ENCODE measurements at places on chromosomes 4 and X. TPM values are rescaled to one million over a fixed set of nuclear protein-coding genes. Genes with fewer than 3 reads are reported as not detected.

Gene FANCB
- 4.2 TPM for polyA plus RNA-seq

Gene TLR1
- 3.8 TPM for polyA plus RNA-seq

- no peak for DNase-seq
Observed at GRCh38 chrX:76919761-76920160, 492.3 kb downstream of the MAGEE1 start.

DNA sequence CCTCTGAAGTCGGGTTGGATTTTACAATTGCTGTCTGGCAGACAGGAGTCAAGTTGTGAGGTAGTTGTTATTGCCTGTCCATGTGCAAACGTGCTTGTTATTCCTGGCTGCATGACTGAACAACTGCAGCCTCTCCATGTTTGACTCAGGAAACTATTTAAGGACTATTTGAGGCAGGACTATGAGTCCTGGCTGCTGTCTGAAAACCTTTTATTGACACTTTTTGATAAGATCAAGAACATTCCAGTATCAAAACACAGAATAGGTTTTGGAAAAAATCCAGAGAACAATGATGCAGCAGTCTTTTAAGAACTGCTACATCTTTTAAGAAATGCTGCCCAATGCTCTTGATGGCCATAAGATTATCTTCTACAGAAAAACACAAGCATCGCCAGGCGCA, 10.0 kb upstream of the SPRY1 start:
- no peak for DNase-seq

All from left renal pelvis (tissue), 4 donors.